T-helper 17 cell (primary cell): ENCODE measurements at places on chromosomes 12 and 14.

DNA sequence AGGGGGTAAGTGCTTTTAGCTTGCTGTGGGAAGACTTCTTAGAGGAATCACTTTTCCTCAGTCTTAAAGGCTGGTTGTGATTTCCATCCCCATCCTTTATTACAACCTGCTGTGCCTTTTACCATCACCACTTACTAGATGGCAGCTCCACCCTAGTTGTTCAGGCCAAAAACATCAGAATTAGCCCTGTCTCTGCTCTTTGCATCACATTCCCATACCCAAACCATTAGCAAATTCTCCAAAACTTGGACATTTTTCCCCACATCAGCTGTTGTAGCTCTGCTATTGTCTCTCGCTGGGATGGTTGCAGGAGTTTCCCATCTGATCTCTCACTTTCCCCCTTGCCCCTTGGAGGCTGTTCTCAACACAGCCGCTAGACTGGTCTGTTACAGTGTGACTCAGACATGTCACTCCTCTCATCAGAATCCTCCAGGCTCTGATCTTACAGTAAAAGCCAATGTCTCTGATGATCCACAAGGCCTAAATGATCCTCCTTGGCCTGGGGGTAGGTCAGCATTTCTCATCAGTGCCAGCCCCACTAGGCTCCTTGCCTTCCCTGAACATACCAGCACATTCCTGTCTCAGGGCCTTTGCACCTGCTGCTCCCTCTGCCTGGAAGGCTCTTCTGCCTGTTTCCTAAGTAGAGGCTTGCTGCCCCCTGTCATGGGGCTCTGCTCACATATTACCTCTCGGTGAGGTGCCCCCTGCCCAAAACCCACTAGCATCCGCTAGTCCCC lies 102.5 kb downstream of the BEGAIN start:
- no peak for DNase-seq
- H3K27ac ChIP-seq = no peak overlapping the region
- H3K4me3 ChIP-seq = no peak overlapping the region
- H3K36me3 ChIP-seq = peaks cover 9% of the 10 kb centered on the region

DNA sequence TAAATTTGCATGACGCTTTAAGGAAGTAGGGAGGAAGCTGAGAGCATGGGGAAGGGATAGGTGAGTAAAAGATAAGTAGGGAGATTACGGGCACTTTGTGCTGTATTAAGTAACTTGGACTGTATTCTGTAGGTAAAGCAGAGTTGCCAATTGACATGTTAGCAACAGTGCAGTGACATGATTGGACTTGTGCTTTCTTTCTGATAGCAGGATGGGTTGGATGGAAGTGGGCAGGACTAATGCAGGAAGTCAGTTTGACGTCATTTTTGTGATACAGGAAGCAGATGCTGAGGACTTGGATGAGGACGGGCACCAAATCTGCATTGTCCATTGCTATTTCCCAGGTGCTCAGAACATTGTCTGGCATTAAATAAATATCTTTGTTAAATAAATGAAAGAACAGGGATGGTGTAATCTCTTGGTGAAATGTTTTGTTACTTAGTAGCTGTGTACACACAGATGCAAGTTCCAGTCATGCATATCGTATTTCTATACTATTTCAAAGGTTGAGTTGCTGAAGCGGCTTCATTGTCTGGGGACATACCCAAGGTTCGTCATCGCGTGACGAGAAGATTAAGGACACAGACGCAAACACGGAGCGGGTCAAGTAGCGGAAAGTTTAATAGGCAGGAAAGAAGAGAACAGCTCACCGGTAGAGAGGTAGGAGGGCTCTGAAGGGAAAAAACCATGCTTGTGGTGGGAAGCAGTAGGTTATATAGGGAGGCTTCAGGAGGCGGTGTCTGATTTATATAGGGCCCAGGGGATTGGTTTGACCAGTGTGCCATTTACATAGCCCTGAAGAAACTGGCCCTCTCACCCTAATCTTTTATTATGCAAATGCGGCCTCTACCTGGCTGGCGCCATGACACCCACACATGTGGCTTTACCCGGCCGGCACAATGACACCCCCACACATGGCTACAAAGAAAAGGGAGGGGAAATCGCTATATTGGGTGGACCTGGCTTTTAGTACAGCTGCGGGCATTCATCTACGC lies 30.7 kb downstream of the GUCY2C start:
- no peak for DNase-seq
- H3K27ac ChIP-seq = no peak overlapping the region
- H3K27me3 ChIP-seq = peaks cover 18% of the 10 kb centered on the region
- H3K36me3 ChIP-seq = no peaks in the 10 kb centered on the region
- H3K4me3 ChIP-seq = no peak overlapping the region
- H3K4me1 ChIP-seq = peaks cover 10% of the 10 kb centered on the region

DNA sequence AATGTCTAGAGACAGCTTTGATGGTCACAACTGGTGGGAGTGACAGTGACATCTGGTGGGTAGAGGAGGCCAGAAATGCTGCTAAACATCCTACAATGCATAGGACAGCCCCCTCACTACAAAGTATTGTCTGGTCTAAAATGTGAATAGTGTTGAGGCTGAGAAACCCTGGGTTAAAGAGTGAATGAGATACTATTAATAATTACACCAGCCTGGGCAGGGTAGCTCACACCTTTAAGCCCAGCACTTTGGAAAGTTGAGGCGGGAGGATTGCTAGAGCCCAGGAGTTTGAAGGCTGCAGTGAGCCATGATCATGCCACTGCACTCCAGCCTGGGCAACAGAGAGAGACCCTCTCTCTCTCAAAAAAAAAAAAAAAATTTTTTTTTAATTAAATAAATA lies 11.1 kb downstream of the SVOP start:
- no peak for DNase-seq
- H3K4me3 ChIP-seq = no peak overlapping the region
- H3K36me3 ChIP-seq = peaks cover 2% of the 10 kb centered on the region
- no peak overlapping the region for H3K27ac ChIP-seq
- H3K4me1 ChIP-seq = peaks cover 3% of the 10 kb centered on the region

DNA sequence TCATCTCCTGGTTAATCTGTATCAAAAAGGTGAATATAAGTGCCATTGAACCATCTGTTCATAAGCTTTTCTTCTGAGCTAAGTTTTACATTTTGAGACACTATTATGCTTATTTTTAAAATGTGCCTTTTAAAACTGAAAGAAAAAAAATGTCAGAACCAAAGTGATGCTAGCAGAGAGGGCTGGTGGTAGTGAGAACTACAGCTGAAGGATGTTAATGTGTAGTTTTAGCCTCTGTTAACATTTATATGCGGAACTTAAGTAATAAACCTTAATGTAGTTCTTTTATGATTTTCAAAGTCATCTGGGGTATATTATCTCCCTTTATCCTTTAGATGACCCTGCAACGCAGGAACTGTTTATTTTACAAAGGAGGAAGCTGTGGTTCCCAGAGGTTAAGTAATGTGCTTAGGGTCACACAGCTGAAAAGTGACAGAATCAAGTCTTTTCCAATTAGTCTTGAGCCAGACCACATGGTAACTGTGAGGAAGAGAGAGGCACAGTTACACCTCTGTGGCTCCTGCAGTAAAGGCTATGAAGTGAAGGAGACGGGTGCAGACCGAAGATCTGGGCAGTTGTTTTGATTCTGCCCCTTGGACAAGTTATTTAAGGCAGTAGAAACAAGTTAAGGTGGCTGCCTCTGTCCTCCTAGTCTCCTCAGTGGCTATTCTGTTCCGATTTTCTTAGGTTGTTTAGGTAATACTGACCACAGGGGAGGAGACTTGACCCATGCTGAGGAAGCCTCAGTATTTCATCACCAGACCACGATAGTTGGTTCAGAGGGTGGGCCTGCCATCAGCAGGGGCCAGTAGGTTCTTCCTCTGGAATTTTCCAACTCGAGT lies 23.9 kb downstream of the GNG2 start:
- H3K36me3 ChIP-seq = peaks cover 10% of the 10 kb centered on the region
- H3K27me3 ChIP-seq = no peaks in the 10 kb centered on the region
- peak overlapping the region; percentile 93 for H3K27ac ChIP-seq

GRCh38 chr14:94379291-94380224 lies 8.8 kb downstream of the SERPINA1 start:
- H3K27ac ChIP-seq = no peak overlapping the region
- no peak overlapping the region for H3K4me3 ChIP-seq
- no peak for DNase-seq
- no peaks in the 10 kb centered on the region for H3K4me1 ChIP-seq

DNA sequence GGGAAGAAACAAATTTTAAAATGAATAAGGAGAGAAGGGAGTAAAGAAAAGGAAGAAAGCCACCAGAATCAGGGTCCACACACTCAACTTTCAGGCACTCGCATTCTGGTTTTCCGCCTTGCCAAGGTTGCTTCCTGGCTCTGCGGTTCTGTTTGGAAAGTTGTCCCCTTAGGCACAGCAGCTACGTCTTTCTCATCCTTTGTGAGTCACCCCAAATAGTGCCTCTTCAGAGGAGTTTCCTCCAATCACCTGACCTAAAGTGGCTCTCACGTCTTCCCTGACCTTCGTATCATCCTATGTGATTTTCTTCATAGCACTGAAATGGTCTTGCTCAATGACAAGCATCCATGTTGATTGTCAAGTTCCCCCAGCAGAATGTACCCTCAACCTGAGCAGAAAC lies 99.5 kb upstream of the TMCC3 start:
- no peak overlapping the region for H3K4me3 ChIP-seq
- peaks cover 6% of the 10 kb centered on the region for H3K36me3 ChIP-seq
- no peak overlapping the region for H3K27ac ChIP-seq

- peaks cover 2% of the 10 kb centered on the region for H3K36me3 ChIP-seq
- peaks cover 28% of the 10 kb centered on the region for H3K27me3 ChIP-seq
- no peak overlapping the region for H3K27ac ChIP-seq
- H3K4me3 ChIP-seq = no peak overlapping the region
- H3K4me1 ChIP-seq = no peaks in the 10 kb centered on the region
- DNase-seq = no peak
Observed at GRCh38 chr14:34241185-34241711, 220.8 kb downstream of the SPTSSA start.

DNA sequence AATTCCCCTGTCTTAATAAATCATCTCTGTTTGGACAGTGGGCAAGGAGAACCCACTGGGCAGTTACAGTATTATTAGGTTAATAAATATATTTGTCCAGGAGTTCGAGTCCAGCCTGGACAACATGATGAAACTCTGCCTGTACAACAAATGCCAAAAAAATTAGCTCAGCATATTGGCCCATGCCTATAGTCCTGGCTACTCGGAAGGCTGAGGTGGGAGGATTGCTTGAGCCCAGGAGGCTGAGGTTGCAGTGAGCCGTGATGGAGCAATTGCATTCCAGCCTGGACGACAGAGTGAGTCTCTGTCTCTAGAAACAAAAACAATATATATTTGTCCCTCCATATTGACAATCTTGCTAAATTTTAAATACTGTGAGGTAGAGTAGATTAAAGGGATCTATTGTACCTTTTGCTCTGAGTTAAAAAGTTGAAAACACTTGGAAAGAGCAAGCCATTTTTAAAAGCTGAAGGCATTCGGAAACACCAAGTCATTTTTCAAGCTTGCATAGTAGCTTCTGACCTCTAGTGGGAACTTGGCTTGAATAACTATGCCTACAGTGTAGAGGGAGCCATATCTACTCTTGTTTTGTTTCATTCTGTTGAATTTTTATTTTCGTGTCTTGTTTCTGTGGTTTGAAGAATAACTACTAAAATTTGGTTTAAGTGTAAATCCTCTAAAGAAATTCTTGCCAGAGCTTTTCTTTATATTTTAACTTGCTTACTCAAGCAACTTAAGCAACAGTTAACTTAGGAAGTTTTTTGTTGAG lies 14.6 kb upstream of the EEA1 start:
- H3K27me3 ChIP-seq = peaks cover 9% of the 10 kb centered on the region
- no peaks in the 10 kb centered on the region for H3K4me1 ChIP-seq
- no peaks in the 10 kb centered on the region for H3K36me3 ChIP-seq
- DNase-seq = no peak
- H3K27ac ChIP-seq = no peak overlapping the region

DNA sequence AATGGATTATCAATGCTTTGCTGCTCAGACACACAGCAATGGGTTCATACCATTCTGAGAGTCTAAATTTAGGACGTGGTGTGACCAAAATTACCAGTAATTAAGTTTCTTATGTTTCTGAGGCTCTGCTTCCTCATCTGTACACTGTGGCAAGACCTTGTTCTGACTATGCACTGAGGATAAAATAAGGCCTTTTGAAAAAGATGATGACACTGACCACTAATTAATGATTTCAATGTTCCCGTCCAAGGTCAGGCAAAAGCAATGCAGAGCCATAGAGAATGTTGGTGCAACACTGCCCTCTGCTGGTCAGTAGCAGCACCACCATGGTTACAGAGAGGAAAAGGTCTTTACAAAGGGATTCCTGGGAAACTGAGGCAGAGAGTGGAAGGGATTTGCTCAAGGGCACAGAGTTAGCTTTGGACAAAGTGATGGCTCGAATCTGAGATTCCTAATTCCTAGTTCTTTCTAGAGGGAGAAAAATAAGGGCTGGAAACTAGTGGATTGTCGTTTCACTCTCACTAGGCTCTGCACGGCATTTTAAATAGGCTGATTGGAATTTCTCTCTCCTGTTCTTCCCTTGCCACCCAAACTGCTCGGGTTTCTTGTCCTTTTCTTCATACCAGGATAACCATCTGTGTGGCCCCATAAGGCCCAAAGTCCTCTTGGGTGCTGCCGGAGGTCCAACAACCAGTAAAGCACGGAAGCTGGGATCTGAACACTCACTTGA lies 22.3 kb upstream of the P2RX7 start:
- H3K4me1 ChIP-seq = peaks cover 7% of the 10 kb centered on the region
- H3K36me3 ChIP-seq = no peaks in the 10 kb centered on the region
- no peak overlapping the region for H3K27ac ChIP-seq
- H3K4me3 ChIP-seq = no peak overlapping the region
- peak; percentile 35 for DNase-seq

- H3K27ac ChIP-seq = no peak overlapping the region
- no peaks in the 10 kb centered on the region for H3K4me1 ChIP-seq
- no peak for DNase-seq
- no peaks in the 10 kb centered on the region for H3K36me3 ChIP-seq
- peaks cover 11% of the 10 kb centered on the region for H3K27me3 ChIP-seq
Observed at GRCh38 chr14:63178912-63179311, 25.3 kb upstream of the RHOJ start.

DNA sequence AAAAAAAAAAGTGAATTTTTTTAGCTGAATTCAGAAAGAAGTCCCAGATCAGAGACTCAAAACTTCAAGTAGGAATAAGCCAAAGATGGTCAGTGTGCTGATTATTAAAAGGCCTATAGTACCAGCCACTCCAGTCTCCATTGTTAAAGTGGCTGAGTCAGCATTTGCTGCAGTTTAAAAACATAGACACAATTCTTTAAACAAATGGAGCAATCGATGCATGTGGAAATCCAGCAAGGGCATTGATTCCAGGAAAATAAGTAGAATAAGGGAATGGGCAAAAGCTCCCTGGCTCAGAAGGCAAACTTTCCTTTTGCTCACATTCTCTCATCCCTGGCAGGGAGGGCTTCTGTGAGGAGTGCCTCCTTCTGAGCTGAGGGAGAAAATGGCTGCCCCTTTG lies 317.6 kb downstream of the LRIG3 start:
- no peak for DNase-seq
- H3K27ac ChIP-seq = no peak overlapping the region
- no peaks in the 10 kb centered on the region for H3K27me3 ChIP-seq
- no peaks in the 10 kb centered on the region for H3K36me3 ChIP-seq
- no peaks in the 10 kb centered on the region for H3K4me1 ChIP-seq
- H3K4me3 ChIP-seq = no peak overlapping the region
